ENCODE measurements at places on chromosomes 12 and 14.

DNA sequence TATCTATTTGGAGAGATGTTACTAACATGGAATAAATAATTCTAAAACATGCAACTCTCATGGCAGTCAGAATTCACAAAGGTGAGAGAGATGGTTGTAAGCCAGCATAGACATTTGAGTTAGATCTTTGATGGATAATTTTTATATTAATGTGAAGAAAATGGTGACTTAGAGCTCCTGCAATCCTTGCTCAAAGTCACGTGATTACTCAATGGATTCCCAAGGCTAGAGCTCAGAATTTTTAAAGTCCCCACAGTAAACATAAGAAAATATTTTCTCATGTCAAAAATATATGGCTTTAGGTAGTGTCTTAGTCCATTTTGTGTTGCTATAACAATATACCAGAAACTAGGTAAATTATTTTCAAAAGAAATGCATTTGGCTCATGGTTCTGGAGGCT is 281.5 kb upstream of the PRKD1 start:
- no peak for DNase-seq

DNA sequence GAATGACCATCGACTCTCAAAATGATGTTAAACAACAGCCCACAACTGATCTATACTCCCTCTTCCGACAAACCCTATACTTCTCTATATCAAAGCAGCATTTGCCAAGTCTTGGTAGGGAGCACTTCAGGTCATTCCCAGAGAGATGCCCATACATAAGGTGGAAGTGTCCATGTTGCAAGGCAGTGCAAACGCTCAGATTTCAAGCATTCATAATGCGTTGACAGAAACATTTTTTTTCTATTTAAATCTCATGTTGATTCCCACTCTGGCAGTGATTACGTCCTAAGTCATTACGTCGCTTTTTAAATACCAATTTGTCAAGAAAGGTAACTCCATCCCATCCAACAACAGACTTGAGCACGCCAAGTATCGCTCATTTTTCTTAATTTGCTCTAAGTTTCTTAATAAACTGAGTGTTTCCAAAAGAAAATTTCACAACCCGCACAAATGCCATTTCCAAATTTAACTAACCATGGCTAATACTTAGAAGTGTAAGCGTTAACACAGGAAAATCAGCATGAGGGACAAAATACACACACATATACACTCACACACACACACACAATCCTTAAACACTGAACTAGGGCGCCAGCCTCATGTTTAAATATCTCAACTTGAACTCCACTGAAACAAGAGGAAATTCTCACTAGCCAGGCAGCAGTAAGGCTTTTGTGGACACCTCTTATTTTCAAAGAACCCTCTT is 1.1 kb downstream of the GXYLT1 start:
- no peak for DNase-seq

- peak; percentile 47 for DNase-seq
Measured at GRCh38 chr14:91228112-91229004, 16.1 kb downstream of the GPR68 start.

- no peak for DNase-seq
Measured at GRCh38 chr14:104512771-104513640, 66.6 kb upstream of the C14orf180 start.

DNA sequence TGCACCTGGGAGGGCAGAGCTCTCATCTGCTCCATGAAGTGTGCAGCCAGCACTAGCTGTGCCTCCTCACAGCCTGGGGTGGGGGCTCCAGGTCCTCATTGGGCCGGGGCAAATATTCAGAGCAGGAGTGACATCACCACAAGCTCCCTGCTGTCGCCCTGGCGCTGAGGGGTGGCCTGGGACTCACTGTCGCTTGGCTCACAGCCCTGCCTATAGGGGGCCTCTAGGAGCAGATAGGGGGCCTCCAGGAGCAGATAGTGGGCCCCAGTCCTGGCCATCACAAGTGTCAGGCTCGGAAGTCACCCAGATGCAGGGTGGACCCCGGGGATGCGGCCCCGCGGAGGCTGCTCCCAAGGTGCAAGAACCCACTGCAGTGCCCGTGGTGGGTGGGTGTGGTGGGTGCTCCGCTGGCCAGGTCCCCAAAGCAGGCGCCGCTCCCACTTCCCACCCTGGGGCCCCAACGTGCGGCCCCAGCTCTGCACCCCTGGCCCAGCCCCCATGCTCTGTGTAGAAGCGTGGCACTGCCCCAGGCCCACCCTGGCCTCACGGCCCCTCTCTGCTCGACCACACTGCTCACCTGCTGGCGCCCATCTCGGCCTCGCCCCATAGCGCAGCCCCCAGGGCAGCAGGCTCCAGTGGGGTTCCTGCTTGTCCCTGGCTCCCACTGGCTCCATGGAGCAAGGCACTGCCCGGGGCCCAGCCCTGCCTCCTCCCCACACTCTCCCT is 18.0 kb downstream of the SYNJ2BP start:
- no peak for DNase-seq
